Muscle of back (tissue), 13 donors: ENCODE measurements at places on chromosomes 2 and 18.

DNA sequence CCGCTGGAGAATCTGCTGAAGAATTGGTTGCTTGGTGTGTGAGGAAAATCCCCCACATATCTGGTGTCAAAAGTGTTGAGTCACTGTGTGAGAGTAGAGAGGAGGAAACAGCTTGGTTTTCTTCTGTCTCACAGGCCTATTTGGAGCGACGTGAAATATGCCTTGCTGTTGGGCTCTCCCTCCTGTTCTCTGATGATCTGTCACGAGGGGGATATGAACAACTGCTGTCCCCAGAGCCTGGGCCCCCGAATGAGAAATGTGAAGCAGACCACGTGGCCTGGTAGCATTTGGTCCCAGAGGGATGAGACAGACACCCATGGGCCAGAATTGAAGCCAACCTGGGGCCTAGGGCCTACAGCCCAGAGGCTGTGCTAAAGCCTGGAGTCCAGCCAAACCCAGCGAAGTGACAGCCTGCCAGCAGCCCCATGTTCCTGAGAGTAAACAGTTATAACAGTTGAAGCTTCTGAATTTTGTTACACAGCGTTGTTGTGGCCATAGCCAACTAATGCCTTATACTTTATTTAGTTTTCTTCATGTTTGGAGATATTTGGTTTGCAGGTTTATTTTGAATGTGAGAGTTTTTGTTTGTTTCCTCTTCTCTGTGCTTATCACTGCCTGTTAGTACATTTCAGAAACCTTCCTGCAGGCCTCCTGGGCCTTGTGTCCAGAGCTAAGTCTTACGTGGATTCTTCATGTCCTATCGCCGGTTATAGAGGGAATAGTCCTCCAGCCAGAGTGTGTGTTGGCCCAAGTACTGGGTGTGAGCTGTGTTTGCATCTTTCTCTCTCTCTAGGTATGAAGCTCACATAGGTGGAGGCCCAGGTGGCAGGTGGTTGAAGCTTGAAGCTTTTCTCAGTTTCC, 18.7 kb upstream of the COLEC12 start:
- peak; percentile 65 for DNase-seq

DNA sequence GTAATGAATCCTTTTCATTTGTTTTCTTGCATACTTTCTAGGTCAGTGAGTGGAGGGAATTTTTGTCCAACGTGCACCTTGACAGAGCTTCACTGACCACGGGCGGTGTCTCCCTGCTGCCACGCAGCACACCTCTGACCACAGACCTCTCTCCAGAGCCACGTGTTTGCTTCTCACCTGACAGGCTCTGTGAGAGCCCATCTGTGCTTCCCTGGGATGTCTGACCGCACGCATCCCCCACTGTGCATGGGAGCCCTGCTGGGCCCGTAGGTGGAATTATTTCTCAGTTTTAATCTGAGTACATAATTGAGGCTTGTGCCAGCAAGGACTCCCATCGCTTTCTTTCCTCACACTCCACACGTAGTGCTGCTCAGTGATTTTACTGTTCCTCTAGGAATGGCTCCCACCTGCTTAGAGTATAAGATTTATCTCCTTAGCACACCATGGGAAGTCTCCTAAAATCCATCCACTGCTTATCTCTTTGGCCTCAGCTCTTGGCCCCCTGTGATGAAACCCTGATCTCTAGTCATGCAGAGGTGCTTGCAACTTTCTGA, 482.6 kb downstream of the TSN start:
- DNase-seq, result no peak

DNA sequence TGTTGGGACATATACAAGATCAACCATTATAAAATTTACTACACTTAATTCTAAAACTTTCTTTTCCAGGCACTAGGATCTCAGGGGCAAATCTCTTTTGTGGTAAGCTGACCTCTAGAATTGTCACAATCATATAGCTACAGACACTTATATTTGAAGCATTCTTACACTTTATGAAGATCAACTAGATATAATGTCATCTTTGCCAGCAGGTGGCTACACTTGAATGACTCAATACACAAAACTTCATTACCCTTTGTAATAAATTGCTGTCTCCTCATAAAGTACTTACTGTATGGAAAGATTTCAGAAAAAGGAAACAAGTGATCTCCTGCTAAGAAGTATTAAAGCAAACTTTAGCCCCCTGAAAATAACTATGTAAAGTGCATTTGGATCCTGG, 77.8 kb downstream of the RDH14 start:
- DNase-seq, result no peak

DNA sequence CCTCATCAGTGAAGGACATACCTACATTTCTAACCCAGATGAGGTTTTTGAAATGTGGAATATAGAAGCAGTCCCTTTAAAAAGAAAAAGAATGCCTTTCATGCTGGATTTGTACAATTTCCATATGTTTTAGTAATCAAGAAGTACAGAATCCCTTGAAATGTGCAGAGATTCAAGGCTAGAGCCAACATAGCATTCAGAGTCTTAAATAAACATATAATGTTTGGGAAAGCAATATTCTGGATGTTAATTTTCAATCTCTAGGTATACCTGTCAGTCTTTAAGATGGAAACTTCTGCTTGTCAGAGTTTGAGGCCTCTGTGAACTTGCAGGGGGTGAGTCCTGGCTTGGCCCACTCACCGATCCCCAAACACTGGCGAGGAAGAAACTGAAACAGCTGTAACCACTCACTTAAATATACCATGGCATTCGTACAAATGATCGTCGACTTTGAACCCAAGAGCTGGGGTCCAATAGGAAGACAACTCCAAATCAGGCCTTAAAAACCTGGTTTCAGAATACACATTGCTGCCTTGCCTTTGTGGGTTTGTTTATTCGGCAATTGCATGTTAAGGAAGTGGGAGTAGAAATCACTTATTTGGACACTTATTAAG, 132.8 kb upstream of the NCK2 start:
- peak; percentile 70 for DNase-seq

DNA sequence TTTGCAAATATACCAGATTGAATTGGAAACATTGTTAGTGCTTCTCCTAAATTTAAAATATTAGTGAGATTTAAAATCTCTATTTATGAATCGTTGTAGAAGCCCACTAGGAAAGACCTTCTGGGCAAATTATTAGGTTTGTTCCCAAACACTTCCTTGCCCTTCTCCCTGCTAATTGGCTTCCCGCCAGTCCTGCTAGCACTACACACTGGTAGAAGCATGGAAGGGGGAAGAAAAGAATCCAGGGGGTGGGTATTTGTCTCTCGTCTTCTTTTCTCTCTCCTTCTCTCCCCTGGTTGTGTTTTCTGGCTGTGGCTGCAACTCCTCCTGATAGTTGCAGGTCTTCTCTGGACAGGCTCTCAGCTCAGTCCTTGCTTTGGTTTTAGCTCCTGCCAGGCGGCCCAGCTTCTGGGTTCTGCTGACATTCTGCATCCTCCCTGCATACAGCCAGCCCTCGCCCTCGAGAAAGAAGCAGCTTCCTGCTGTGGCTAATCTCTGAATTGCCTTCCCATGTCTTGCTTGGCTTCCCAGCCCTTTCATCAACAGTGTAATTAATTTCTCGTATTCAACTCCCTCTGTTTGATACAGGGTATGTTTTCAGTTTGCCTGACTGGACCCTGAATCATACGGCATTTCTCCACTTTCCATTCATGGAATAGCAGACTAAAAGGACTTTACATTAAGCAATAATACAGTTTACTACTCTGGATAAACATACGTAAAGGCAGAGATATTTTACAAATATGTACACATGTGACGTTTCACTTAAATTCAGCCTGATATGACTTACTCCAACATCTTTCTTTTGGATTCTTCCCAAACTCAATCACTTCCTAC, 6.9 kb upstream of the PARD3B start:
- no peak for DNase-seq

DNA sequence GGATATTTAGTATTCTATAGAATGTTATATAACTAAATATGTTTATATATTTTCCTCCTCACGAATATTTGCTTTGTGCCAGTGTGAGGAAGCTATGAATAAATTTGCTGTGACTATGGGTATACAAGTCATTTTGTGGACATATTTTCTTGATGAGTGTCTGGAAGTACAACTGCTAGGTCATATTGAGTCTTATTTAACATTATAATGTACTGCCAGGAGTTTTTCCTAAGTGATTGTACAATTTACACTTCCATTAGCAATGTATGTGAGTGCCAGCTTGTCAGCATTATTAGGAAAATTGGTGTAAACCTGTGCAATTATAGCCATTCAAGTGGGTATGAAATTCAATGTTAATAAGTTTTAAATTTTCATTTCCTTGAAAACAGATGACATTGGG, 1328.9 kb upstream of the TMEFF2 start:
- DNase-seq, result no peak

DNA sequence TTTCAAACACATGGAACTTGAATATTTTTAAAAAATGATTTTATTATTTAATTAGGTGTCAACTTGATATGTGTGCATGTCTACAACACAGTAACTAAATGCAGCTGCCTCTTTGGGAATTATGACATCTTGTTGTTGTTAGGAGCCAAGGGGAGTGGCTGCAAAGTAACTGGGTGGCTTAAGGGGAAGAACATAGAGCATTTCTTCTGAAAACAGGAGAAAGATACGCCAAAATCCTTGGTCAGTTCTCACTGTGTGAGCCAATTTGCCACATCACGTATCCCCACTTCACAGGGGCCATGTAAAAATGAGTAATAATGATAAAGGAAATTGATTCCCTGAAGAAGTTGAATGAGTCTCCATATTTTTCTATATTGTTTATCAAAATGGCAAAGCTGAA, 309.8 kb upstream of the COL3A1 start:
- DNase-seq, result no peak
